Activated CD8-positive, alpha-beta memory T cell treated with anti-CD3 and anti-CD28 coated beads, Interleukin-2, amount 10 ng/mL, durations not matched to agents 7 days and 5 days (primary cell): ENCODE measurements at places on chromosomes 2 and 18. TPM values are rescaled to one million over a fixed set of nuclear protein-coding genes. Genes with fewer than 3 reads are reported as not detected.

Gene SPATA3
- total RNA-seq: 1.2 TPM

Gene GLS
- 191 TPM for total RNA-seq

DNA sequence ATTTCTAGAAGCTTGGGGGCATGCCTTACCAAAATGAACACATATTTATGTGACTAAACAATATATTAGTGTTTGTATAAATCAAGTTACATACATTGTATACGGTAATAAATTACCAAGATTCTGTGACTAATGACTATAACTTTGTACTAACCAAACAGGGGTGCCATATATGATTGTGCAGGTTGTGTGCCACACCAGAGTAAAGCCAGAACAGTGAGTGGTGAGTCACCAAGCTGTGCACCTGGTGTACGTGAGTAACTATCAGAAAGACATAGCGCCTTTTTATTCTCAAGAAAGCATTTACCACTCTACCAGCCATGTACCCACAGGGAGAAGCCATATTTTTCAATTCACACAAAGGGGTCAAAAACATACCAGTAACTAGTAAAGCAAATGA is 453.2 kb upstream of the PIK3C3 start:
- no peak overlapping the region for H3K27ac ChIP-seq
- H3K27me3 ChIP-seq: no peaks in the 10 kb centered on the region
- no peak for DNase-seq
- no peaks in the 10 kb centered on the region for H3K36me3 ChIP-seq
- no peaks in the 10 kb centered on the region for H3K4me1 ChIP-seq

DNA sequence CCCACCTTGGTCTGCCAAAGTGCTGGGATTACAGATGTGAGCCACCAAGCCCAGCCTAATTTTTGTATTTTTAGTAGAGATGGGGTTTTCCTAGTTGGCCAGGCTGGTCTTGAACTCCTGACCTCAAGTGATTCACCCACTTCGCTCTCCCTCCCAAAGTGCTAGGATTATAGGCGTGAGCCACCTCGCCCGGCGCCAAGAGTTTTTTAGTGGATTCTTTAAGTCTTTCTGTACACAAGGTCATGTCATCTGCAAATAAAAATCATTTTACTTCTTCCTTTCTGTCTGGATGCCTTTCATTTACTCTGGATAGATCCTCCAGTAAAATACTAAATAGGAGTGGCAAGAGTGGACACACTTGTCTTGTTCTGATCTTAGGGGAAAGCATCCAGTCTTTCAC is 61.7 kb downstream of the KCMF1 start:
- peaks cover 50% of the 10 kb centered on the region for H3K36me3 ChIP-seq
- H3K27ac ChIP-seq: no peak overlapping the region
- H3K4me3 ChIP-seq: no peak overlapping the region
- no peak for DNase-seq
- H3K4me1 ChIP-seq: no peaks in the 10 kb centered on the region
- no peaks in the 10 kb centered on the region for H3K27me3 ChIP-seq

DNA sequence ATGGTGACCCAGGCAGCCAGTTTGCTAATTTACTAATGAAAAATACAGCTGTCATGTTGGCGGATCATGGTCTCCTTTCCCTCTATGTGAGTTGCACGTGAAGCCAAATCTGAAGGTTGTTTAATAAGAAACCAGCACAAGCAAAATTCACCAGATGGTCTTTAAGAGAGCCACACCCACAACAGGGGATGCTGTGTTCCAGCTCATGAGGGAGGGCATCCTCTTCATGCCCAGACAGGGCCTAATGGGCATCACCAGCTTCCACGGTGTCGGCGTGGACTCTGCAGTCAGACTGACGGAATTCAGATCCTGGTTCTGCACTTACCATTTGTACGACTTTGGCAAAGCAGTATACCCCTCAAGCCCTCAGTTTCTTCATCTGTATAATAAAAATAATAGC is 39.9 kb downstream of the TMEM247 start:
- H3K27ac ChIP-seq: no peak overlapping the region
- no peaks in the 10 kb centered on the region for H3K4me1 ChIP-seq
- no peaks in the 10 kb centered on the region for H3K27me3 ChIP-seq
- no peak overlapping the region for H3K4me3 ChIP-seq
- peak; percentile 11 for DNase-seq
- H3K36me3 ChIP-seq: peaks cover 11% of the 10 kb centered on the region

GRCh38 chr2:29469516-29469915 is 354.3 kb downstream of the CLIP4 start:
- DNase-seq: no peak
- no peak overlapping the region for H3K27ac ChIP-seq
- peaks cover 32% of the 10 kb centered on the region for H3K27me3 ChIP-seq
- peaks cover 1% of the 10 kb centered on the region for H3K36me3 ChIP-seq
